ENCODE measurements at places on chromosomes 5 and 9.

GRCh38 chr5:73435759-73436534 lies 12.6 kb downstream of the FOXD1 start:
- DNase-seq = no peak

DNA sequence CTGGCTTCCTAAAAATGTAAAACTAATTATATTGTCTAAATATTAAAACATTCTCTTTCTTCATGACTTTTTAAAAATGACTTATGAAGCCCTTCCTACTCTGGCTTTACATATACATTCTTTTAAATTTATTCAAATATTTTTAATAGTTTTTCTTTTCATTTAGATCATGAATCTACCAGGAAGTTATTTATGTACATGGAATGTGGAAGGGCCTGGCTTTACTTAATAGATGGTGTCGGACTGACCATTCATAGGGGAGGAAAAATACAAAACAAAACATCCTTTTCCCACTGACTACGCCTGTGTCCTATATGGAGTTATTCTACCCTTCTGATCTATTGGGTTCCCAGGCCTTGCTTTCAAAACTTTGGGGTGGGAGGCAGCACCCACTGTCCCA lies 129.8 kb downstream of the MACROH2A1 start:
- DNase-seq = no peak

- no peak for DNase-seq
These were observed 21.1 kb upstream of the ISCA1 start for GRCh38 chr9:86303316-86303975.

DNA sequence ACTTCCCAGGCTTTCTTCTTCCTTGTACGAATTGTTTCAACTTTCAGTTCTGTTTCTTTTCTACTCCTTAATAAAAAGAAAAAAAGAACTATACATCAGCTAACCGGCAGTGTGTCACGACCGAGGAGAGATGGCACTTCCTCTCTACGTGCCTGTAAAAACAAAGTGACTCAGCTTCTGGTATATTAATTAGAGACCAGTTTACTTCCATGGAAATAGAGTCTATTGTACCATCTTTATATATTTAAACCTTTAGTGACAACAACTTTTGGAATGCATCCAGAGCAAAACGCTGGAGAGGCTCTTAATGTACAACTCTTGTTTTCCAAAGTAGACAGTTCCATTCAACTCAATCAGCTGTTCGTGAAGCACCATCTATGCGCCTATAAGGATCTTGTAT lies 94.5 kb upstream of the LIFR start:
- DNase-seq = no peak

DNA sequence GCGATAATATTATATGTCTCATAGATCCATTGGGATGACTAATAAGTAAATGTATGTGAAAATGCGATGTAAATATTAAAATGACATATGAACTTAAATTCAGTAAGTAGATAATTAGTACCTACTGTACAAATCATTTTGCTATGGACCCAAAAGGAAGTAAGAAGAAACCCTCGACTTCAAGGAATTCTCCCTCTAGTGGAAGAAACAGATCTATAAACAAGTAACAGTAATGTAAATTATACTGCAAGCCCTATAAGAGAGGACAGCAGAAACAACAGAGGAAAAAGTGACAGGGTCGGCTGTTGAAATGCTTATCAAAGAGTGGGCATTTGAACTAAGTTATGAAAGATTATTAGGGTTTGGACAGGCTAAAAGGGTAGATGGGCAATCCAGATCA lies 320.3 kb downstream of the DMAC1 start:
- DNase-seq = no peak
